Fibroblast of gingiva (primary cell): ENCODE measurements at places on chromosomes 6 and 20.

- DNase-seq, result peak; percentile 25
Observed at GRCh38 chr6:116779573-116780164, 14.2 kb upstream of the FAM162B start.

DNA sequence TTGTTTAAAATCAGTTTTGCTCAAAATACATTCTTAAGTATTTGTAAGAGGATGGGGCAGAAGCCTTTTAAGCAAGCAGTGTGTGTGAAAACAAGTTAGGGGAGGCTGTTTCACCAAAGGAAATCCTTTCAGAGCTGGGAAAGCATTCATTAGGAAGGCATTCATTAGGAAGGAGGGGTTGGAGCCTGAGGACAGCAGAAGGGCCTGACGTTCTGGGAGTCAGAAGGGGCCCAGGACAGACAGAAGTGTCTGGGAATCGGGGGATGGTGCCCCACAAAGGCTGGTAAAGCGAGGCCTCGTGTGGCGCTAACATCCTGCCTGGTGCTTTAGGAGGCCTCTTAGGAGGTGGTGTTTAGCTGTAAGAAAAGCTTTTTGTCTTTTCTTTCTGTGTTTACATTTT is 80.6 kb upstream of the NXT1 start:
- no peak for DNase-seq

DNA sequence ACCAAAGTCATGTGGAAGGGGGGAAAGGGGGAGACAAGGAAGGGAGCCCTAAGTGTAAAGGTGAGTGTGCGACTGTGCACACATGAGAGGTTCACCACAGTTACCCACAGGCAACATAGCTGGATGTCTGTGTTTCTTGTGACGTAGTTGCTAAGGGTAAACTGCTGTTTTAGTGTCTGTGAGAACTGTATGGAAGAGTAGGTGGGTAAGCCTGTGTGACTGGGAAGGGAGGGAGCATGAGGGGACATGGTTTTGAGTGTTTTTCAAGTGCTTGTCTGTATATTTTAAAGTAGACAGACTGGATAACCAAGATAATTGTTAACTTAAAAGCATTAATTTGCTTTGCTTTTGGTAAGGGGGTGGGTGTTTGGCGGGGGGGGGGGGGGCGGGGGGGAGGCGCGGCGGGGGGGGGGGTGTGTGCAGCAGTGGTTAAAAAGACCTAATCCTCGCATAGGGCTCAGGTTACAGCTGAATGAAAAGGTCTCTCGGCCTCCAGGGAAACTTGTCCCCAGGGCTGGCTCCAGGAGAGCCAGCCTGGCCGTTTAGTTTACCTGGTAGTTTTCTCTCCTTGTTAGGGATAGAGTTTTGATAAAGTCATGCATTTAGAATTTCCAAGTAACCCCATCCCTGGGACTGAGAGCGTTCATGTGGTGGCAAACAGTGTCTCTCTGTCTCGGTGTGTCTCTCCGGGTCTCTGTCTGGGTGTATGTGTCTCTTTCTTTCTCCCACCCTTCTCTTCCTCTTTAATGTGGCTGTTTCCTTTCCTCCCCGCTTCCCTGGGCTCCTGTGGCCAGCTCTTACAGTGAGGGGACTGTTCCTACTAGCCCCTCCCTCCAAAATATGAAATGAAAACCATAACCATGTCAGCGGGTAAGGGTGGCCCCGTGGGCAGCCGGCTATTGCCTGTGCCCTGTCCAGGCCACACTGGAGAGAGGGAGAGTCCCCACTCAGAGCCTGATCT is 3.4 kb downstream of the SCUBE3 start:
- DNase-seq, result no peak

- DNase-seq, result no peak
Observed at GRCh38 chr20:32227744-32228688, 20.3 kb downstream of the POFUT1 start.

DNA sequence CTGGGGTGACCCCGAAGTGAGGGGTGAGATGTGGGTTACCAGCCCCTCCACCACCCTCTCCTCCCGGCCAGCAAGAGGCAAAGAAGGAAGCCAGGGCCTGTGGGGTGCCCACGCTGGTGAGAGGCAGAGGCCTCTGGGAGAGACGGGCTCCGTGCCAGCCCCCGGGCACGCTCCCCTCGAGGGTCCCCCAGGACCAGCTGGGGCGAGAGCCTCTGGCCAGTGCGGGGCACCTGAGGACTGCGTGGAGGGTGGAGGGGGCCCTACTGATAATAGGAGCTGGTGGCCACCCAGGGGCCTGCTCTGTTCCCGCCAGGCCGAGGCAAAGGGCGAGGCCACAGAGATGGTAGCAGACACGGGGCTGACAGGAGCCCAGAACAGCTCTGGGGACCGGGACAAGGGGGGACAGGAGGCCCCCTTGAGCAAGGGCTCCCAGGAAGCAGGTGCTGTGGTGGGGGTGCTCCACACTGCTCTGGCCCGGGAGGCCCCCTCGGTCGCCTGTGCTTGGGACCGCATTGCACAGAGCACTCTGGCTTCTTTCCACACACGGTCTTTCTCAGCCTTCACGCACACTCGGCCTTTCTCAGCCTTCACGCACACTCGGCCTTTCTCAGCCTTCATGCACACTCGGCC is 226.9 kb downstream of the TTLL2 start:
- DNase-seq, result no peak

DNA sequence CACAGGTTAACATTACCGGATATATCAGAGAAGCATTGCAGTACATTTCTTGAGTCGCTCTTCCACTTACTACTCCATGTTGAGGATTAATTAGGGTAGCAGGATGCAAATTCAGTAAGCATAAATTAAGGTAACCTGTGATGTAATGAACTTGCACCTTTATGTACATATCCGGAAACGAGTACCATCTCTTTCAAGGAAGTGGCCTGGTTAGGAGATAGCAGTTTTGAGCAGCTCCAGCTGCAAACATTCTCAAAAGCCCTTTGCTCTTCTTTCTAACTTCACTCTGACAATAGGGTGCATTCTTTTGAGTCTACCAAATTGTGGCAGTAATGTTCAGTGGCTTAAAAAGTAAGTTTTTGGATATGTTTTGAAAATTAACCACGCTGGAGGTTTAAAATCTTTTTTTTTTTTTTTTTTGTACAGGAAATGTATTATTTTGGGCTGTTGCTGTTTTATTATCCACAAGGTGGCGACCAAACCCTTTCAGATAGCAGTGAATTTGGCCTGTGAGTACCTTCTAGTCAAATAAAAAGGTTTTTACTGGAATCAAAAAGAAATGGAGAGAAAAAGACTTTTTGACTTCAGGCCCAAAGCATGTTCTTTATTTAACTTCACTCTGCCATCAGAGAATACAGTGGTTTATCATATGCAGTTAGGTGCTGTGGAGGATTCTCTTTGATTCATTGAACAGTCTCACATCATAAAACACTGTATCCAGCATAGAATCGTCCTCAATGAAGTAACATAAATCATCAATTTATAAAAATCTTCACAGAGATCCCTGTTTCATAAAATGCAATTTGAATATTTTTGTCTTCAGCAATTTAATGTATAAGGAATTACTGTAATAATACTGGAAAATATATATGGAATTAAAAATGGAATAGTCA is 8.9 kb downstream of the FAM217B start:
- peak; percentile 39 for DNase-seq

GRCh38 chr6:28927846-28928245 is 4.1 kb upstream of the TRIM27 start:
- no peak for DNase-seq

DNA sequence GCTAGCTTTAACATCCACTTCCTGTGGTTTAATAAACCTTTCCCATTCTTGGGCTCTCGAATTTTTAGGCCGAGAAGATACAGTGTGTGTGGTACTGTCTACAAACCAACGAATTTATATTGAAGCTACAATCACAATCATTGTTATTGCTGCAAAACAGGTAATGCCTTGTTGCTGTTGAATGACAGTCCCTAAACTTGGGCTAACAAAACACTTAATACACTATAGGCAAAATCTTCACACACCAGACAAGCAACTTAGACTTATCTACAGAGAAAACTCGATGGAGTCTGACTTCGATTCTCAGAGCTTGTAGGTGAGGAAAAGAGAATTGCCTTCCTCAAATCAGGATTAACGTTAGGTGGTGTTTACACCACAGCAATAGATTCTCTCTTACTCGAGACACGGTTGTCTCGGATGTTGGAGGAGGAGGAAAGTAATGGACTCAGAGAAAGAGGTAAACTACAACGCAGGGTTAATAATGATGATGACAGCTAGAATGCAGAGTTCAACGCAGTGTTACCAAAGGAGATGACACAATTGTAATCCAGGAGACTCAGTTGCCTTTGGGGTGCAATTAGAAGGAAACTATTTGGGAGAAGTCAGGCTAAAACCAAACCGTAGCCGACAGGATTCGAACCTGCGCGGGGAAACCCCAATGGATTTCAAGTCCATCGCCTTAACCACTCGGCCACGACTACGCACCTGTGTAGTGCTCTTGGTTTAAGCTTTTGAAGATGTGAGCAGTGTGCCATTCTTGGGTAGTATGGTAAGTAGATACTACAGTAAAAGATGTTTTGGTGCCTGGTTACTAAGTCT is 32.5 kb upstream of the ZNF184 start:
- DNase-seq, result peak; percentile 51

DNA sequence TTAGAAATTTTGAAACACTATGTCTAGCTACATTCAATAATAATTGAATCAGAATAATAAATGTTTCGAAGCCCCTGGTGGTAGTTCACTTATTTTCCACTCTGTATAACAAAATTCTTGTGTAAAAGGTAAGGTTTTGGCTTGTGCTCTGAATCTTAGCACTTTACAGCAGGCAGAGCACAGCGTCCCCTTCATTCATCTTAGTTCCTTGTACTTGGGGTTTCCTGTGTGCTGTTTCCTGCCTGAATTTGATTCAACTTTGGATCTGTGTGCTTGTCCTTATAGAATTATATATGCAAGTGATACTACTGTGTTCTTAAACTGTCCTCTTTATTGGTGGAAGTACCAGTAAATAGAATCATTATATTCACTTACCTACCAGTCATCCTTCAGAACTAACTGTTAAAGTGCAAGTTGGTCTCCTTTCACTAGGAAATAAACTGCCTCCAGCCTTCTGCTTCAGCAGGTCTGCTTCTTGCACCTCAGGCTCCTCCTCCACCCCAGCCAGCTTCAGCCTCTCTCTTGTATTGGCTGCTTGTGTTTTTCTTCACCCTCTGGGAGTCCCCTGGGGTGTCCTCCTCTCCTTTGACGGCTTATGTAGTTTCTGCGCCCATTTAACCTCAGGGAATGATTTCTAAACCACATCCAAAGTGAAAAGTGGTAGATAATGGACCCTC is 28.8 kb upstream of the TULP4 start:
- peak; percentile 17 for DNase-seq

DNA sequence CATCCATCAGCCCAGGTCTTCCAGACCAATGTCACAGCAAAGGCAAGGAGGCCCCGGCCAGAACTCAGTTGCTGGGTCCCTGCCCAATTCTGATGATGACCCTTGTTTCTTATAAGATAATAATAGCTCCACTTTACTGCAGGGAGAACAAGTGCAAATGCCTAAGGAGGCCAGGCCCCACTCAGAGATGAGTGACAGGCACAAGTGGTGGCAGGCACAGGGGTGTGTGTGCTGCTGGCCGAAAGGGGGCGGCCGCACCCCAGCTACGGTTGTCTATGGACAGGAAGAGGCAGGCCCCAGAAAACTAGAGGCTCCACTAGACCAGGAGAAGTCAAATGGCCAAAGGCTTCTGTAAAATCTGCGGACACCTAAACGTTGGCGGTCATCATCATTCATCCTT is 28.6 kb downstream of the GNAS-AS1 start:
- DNase-seq, result no peak

DNA sequence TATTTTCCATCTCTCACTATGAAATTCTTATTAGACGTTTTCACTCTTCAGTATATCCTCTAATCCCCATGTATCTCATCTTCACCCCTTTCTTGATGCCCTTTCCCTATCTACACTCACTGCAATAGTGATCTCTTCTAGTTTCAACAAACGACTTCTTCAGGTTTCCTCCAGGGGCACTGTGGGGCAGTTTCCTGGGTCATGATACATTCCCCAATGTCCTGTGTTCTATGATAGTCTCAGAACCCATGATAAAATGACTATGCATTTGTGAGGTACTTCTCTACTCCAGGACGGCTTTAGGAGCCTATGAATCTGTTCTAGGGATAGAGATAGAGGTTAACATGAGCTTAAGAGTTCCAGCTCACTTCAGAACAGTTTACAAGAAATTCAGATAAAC is 183.3 kb downstream of the FOXC1 start:
- DNase-seq, result no peak

DNA sequence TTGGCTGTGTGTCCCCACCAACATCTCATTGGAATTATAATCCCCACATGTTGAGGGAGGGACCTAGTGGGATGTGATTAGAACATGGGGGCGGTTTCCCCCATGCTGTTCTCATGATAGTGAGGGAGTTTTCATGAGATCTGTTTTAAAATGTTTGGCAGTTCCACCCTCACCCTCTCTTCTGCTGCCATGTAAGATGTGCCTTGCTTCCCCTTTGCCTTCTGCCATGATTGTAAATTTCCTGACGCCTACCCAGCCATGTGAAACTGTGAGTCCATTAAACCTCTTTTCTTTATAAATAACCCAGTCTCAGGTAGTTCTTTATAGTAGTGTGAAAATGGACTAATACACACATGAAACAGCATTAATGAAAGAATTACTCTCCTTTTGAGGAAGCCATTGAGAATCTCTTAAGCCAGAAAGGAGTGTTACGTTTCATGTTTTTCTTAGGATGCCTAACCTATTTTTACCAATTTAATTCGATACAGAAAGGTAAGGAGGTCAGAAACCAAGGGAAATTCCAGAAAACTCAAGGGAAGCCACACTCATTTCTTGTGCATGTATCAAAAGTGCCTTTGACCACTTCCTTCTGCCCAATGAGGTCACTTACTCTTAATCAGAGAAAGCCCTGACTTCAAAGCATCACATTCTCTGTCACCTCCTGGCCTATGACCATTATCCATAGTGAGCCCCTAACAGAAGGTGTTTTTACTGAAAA is 24.7 kb upstream of the HINT3 start:
- DNase-seq, result no peak

- DNase-seq, result no peak
Observed at GRCh38 chr20:44448753-44449546, 26.7 kb upstream of the TTPAL start.

GRCh38 chr6:159919011-159919511 is 28.3 kb downstream of the MAS1 start:
- no peak for DNase-seq

GRCh38 chr6:67854098-67854497 is 781.0 kb upstream of the ADGRB3 start:
- DNase-seq, result no peak

- no peak for DNase-seq
Observed at GRCh38 chr20:37995856-37996605, 37.2 kb downstream of the TTI1 start.

GRCh38 chr6:72267470-72267869 is 354.4 kb upstream of the KCNQ5 start:
- no peak for DNase-seq

DNA sequence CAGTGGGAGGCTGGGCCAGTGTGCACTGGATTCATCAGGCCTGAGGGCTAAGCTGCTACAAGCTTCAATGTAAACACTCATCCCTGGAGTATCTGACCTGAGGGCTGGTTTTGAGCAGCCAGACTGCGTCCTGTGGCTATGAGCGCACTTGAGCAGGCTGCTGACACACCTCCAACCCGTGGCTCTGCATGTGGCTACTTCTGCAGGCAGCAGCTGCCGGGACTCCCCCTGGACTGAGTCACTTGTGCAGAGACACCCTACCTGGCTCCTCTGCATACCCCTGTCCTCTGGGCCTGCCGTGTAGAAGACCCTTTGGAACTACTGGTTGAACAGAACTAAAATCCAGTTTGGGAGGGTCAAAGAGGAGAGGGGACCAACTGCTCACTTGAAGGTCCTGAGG is 172.0 kb downstream of the SCP2D1 start:
- DNase-seq, result no peak
